ENCODE measurements at places on chromosomes 5 and 9.

DNA sequence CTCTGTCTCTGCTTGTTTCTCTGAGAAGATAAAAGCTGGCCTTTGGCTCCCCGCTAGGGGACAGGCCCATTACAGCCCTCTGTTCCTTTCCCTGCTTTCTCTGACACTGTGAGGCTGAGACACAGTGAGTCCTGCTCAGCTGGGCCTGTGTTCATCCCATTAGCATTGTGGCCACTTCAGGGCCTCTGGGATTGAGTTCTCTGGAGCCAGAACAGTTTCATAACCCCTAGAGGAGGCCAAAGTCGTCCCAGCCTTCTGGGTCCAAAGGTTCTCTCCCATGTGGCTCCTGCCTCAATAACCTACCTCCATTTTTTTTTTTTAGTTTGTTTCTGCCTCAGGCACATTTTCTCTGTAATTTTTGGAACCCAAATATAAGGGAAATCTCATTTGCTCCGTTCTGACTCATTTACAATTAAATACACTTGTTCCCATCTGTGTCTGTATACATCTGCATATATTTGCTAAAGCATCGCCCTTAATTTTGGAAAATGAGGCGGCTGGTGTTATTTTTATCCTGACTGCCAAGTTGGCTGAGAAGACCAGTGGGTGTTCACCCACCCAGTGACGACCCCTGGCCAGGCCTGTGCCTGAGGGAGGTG, 27.3 kb upstream of the CTNNA1 start:
- no peak for DNase-seq

- DNase-seq = no peak
These were observed 16.9 kb upstream of the PLCXD3 start for GRCh38 chr5:41527201-41527779.

DNA sequence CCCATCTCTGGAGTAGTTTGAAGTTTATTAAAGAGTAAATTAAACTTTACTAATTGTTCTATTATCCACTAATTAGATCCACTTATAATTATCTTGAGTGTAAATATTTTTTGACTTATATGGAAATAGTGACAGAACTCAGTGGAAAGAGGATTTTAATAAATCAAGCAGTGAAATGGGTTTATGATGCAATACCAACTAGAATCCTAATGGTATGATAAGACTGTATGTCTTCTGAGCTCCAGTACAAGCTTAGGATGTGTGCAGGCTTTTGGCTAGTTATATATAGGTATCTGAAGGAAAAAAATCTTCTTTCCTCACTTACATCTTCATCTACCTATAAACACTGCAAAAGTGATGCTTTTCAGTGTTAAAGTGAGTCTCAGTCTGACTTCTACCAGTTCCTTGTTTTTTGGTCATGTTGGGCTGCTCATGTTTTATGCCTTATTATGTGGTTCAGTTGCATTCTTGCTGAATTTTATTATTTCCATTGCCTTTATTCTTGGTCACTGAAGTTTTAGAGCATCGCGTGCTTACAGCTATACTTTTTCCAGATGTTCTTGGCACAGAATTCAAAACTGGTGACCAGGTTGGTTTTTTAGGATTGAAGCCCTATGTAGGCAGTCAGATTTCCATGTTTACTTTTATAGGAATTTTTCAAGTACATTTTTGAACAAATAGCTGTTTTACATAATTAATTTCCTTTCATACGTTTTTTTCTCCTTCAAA, 30.5 kb downstream of the XRCC4 start:
- no peak for DNase-seq

- DNase-seq = no peak
These were observed 36.8 kb upstream of the TEX48 start for GRCh38 chr9:114718801-114719221.

DNA sequence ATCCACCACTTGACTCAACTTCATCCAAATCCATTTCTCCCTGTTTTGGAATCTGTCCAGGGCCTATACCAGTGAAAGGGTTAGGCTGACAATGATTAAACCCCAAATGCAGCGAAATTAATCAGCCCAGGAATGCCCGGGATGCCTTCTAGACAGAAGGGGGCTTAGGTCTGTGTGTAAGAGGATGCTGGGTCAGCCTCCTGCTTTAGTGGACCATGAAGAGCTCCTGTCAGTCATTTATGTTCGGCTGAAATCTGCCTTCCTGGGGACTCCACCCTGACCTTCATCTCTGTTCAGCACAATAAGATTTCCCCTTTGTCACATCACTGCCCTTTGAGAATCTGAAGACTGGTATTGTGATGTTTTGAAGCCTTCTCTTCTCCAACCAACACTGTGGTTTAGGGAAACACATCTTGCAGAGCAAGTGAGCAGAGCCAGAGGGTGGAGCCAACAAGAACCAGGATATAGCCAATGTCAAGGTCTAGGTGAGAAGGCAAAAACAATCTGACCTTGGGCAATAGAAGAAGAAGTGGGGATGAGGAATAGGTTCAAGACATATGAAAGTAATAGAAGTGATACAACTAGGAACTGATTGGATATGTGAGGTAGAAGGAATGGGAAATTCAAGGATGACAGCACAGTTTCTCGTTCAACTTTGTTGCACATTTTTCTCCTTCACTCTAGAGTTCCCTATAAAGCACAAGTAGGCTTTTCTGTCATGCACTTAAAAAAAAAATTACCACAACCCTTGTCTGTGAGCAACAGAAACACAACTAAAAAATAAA, 234.4 kb downstream of the ARHGAP26 start:
- no peak for DNase-seq

- no peak for DNase-seq
These were observed 58.9 kb upstream of the COL15A1 start for GRCh38 chr9:98884849-98885248.

DNA sequence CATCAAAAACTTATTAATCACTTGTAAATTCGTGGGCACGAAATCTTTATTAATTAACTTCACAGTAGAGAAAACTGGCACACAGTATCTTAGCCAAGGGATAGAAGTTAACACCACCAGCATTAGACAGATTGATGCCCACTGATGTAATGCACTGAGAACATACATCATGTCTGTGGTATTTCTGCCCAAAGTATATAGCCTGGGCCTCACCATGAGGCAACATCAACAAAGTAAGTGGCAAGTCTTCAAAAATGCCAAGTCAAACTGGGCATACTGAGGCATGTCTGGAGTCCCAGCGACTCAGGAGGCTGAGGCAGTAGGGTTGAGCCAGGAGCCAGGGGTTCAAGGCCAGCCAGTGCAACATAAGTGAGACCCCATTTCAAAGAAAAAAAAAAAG, 79.5 kb downstream of the GLIS3 start:
- no peak for DNase-seq

Data from NCI-H1436 treated with DMSO at 0.1 percent for 48 hours (cell line).